ENCODE measurements at places on chromosomes 6 and 20.

DNA sequence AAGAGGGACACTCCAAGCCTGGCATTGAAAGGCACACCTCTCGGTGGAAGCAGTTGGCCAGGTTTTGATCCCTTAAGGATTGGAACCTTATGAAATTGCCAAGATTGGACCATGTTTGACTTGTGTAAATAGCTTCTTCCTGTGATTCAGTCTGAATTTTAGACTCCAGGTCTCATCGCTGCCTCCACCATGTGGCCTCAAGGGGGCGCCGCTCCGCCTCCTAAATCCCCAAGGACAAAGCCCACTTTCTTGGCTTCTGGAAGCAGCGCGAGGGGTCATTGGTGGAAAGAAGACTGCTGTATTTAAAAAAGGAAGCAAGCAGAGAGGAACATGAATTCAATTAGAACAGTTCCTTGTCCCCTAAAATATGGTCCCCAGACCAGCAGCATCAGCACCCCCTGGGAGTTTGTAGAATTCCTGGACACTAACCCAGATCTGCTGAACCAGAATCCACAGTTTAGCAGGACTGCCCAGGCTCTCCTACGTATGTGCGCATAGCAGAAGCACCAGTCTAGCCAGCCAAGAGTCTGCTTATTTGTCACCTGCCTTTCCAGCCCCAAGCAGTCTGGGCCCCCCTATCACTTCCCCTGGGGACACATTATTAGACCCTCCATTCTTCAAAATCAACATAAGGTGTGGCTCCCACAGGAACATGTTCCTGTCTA lies 108.5 kb downstream of the LY86 start:
- DNase-seq, result no peak

DNA sequence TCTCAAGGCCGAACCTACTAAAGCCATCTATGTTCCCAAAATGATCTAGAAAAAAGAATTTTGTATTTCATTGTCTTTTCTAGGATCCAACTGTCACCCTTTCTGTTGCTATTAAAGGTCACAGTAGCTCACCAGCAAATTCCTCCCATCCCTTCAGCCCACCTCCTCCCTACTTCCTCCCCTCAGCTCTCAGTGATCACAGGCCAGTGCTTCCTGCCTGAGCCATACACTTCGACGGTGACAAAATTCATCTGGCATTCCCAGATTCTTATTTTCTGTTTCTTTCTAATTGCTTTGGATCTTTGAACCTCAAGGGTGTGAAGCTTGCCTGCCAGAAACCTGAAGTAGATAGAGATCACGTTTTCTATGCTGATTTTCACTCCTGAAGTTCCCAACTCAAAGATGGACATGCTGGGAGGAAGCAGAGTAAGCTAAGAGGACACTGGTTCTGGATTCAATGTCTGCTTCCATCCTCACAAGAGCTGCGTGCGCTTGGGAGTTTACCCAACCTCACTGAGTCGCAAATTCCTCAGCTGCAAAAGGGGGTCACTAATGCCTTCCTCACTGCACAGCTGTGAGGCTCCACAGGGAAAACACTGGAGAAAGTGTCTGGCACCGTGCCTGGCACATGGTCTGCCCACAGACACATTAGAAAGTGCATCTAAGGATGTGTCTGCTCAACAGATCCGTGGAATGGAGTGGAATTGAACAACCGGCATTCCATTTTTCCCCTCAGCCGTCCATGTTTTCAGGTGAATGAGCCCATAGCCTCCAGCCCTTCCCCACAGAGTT lies 34.5 kb downstream of the MDGA1 start:
- DNase-seq, result no peak

DNA sequence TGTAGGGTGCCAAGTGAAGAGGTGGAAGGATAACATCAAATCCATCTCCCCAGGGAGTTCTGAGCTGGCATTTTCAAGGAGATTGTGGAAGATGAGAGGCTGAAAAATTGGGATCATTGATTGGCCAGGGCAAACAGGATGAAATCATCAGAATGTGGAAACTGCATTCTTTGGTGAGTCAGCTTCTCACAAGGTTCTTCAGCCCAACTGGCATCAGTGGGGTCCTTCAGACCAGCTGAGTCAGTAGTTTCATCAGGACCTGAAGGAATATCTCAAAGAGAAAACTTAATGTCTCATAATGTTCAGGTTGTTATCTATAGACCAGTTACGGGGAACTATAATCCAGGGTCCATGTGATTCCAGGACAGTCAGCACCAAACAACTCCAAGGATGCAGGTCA lies 195.8 kb downstream of the HAO1 start:
- DNase-seq, result no peak

- no peak for DNase-seq
Observed at GRCh38 chr20:24737212-24737850, 211.7 kb upstream of the CST7 start.

- DNase-seq, result no peak
Observed at GRCh38 chr6:152220786-152221185, 413.3 kb downstream of the ESR1 start.

DNA sequence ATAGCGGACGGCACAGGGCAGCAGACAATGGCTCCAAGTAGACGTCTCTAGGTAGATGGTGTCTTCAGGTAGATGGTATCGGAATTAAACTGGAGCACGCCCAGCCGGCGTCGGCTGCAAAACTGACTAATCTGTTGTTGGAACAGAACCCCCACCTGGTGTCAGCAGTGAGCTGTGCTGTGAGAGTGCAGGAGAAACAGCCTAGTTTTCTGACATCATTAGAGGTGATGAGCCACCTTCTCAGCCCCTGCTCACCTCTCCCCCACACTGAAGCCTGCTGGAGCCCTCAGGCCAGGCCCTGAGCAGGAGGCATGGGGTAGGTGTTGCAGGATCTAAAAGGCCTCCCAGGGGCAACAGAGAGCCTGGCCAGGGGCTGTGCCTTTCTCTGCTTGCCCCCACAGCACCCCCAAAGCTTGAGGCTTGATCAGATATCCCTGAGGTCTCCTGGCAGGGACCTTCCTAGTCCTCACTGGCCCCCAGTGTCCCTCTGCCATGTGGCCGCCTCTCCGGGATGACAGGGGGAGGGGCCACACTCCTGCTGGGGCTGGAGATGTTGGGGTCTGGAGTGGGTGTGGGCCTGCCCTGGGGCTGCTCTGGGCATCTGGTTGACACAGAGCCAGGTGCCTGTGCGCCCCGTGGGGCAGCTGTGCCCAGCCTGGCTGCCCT lies 6.9 kb upstream of the HELZ2 start:
- no peak for DNase-seq

GRCh38 chr6:14724549-14724948 lies 521.3 kb upstream of the JARID2 start:
- no peak for DNase-seq

GRCh38 chr20:40726776-40727175 lies 37.7 kb upstream of the MAFB start:
- DNase-seq, result no peak

DNA sequence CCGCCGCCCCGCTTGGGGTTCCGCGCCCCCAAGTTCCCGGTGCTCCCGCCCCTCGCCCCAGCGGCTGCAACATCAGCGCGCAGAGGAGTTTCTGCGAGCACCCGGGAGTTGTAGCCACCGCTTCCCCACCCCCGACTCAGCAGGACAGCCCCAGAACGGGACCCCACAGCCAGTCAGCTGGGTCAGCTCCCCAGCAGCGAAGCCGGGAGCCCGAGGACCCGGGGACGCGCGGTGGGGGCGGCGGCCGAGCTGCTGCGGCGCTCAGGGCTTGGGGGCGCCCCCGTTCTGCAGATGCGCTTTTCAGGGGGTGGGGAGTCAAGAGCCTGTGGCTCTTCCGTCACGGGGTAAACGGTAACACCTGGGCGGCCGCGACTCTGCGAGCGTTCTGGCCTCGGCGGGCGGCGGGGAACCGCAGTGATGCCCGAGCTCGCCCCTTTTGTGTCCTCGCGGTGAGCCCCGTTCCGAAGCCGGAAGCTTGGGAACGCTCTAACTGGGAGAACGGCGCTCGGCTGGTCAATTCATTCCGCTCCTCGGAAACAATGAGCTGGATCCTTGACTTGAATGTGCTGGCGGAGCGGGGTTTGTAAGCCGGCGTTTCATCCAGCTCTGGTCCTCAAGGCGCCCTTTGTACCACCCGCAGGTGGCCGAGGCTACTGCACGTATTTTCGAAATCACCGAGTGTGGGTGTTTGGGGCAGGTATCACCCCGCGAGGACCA lies 774 bp downstream of the PLEKHG1 start:
- no peak for DNase-seq

DNA sequence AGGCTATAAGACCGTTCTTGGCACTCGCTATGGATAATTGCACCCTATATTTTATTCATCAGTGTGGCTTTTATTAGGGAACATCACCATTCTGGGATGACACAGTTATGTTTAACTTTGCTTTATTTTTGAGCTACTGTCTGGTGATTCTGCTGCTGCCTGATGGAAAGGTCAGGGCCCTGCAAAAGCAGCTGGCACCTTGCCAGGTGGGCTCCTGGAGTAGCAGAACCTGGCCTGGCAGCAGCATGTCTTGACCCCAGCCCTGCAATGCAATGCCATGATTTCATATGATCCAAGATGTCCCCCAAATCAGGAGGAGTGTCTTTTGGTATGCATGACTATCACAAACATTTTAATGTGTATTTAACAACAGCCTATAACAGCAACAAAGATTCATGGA lies 228.4 kb upstream of the RSPO3 start:
- no peak for DNase-seq

DNA sequence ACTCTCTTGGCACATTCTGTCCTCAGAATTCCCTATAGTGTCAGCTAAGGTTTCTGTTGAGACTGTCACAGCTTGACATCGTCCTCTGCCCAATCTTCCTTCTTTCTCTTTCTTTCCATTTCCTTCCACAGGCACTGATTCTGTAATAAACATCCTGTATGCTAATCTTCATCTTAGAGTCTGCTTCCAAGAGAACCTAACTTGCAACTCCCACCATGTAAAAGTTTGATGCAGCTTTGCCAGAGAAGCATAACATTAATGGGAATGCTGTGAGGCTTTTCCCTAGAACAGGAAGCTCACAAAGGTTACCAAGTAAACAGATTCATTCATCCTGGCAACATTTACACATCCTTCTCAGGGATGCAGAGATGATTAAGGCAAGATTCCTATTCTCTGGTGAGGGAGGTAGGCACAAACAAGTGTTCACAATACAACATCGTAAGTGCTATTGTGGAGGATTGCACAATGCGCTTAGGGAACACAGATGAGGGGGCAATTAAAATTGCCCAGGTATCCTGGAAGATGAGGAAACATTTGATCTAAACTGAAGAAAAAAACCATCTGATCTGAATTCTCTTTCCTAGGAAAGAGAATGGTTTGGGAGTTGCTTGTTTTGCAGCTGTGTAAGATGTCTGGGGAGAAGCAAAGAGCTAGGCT lies 74.7 kb downstream of the GRM1 start:
- DNase-seq, result no peak

DNA sequence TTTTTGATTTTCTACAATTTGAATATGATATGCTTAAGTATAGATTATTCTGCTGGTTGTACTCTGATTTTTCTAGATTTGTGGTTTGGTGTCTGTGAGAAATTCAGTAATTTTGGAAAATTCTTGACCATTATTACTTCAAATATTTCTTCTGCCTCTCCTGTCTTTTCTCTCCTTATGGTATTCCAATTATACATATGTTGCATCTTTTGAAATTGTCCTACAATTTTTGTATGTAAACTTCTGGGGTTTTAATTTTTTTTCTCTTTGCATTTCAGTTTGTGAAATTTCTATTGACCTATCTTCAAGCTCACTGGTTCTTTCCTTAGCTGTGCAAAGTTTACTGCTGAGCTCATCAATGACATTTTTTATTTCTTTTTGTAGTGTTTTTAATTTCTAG lies 534.4 kb upstream of the SLC35B3 start:
- no peak for DNase-seq

- DNase-seq, result no peak
Observed at GRCh38 chr6:55937261-55937947, 62.0 kb upstream of the BMP5 start.

GRCh38 chr6:71665931-71666330 lies 220.4 kb upstream of the RIMS1 start:
- no peak for DNase-seq

- DNase-seq, result no peak
Observed at GRCh38 chr20:1187605-1188171, 2.9 kb upstream of the TMEM74B start.

DNA sequence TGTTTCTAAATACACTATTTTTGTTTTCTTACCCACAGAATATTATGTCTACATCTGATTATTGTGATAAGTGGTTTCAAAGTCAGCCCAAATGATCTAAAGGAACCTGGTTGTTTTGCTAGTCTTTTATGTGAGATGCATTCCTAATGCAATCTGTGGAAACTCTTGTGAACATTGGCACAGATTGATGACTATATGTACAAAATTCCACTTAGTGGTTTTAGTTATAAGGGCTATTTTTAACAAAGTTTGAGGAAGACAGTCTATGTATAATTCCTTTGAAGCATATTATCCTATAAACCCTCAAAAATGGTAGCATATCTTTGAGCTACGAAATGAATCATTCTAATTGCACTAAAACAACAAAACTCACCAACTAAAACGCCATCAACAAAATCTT lies 140.9 kb downstream of the GRIK2 start:
- DNase-seq, result no peak

DNA sequence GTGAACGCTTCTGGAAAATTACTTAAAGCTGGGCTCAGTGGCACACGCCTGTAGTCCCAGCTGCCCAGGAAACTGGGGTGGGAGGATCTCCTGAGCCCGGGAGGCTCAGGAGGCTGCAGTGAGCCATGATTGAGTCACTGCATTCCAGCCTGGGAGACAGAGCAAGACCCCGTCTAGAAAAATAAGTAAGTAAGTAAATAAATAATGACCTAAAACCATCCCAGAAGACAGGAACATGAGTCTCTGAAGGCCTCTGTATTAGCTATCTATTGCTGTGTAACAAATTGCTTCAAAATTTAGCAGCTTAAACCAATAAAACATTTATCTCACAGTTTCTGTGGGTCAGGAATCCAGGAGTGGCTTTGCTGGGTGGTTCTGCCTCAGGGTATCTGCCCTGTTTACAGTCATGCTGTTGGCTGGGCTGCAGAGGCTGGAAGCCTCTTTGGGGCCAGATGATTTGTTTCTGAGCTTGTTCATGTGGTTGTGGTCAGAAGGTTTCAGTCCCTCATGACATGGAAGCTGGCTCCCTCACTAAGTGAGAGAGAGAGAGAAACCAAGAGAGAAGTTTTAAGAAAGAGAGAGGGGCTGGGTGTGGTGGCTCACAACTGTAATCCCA lies 48.4 kb upstream of the NCOA3 start:
- DNase-seq, result no peak

GRCh38 chr6:35309611-35310264 lies 12.1 kb downstream of the DEF6 start:
- DNase-seq, result no peak

- no peak for DNase-seq
Observed at GRCh38 chr6:37381579-37381978, 27.8 kb downstream of the RNF8 start.

DNA sequence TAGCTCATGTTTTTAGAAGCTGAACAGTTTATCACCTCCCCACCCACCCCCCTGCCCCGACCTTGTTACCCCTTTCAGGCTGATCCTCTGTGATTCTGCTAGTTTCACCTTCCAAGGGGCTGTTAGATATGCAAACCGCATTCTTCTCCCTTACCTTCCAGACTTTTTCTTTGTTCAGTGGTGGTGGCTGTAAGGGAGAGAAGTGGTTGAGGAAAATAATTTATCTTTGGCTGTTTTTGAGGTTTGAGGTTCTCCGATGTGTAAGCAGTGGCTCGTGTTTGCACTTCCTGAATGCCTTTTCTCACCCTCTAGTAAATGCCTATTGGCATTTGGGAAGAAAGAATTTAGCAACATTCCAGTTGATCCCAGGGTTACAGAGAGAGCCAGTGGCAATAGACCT lies 69.4 kb upstream of the KCNG1 start:
- DNase-seq, result no peak

Measured in stimulated activated CD8-positive, alpha-beta memory T cell treated with anti-CD3 and anti-CD28 coated beads, Interleukin-15, amount 100 ng/mL, for 24 hours (primary cell).